Activated CD8-positive, alpha-beta T cell treated with anti-CD3 and anti-CD28 coated beads for 36 hours (primary cell): ENCODE measurements at places on chromosomes 6 and 20.

DNA sequence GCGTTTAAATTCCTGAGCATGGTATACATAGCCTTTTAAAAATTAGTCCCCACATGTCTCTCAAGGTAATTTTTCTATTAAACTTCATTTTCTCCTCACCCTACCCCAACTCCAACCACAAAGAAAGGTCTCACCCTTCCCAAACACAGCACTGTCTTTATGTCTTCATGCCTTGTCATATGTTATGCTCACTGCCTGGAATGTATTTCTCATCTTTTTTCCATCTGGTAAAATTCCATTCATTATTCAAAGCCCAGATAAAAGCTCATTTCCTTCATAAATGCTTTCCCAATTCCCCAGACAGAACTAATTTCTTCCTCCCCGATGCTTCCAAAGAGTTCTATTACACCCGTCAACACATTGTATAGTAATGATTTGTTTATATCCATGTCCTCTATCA is 302.0 kb downstream of the ALDH8A1 start:
- DNase-seq = no peak

DNA sequence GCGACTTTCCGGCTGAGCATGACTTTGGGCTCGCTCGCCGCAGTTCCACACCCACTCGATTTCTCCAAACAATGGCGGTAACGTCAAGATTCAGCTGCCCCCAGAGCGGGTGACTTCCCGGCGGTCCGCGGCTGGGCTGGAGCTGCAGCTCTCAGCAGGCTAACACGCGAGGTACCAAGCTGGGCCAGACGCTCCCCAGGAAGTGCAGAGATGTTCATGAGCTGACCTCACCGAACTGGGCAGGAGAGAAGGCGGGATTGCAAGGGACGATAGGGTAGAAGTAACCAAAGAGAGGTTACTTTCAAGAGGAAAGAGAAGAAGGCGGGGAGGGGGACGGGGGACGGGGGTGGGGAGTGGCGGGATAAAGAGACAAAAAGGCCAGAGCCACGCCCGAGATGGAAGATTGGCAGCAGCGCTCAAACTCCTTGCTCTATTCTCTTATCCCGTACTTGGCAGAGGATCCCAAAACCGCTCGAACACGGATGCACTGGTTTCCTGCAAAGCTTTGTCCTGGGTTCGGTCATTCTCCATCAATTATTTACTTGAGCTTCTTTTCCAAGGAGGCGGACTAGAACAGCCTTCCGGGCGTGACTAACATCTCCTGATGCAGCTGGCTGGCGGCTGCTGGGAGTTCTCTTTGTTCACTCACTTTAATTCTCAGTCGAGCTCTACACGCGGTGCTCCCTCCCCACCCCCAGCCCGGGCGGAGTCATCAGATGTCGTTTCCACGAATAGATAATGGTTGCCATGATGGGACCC is at the start of gene MTCL3:
Gene MTCL3 (minus strand): TSS at position 626 of the 759 bp plus-strand sequence.
- DNase-seq = peak; percentile 54

DNA sequence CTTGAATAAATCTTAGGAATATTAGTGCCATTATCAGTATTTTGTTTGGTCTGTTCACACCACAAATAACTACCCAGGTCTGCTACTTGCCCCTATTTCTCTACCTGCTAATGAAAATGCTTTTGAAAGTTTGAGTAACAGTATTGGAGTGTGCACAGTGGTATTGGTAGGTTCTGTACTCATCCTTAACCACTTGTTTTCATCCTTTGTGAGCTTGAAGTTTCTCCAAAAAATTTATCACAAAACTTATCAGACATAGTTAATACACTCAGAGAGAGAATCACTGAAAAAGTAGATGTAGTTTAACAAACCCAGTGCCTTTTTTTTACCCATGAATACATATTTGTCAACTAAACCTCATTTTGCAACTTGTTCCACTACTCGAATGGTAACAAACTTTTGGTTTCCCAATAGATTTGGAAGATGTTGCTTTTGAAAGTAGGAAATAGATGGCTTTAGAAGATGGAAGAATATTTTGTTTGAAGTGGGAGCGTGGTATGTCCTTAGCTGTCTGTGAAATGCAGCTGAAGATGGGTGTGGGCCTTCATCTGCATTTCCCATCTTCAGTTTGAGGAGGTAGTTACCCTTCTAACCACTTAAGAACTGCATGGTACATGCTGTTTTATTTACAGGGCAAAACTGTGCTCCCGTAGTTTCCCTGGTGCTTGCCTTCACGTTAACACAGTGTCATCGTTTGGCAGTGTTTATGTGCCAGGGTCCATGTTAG is 9.0 kb downstream of the PTPN1 start:
- peak; percentile 63 for DNase-seq

- DNase-seq = no peak
These were observed 25.8 kb upstream of the INSM1 start for GRCh38 chr20:20342066-20342465.

DNA sequence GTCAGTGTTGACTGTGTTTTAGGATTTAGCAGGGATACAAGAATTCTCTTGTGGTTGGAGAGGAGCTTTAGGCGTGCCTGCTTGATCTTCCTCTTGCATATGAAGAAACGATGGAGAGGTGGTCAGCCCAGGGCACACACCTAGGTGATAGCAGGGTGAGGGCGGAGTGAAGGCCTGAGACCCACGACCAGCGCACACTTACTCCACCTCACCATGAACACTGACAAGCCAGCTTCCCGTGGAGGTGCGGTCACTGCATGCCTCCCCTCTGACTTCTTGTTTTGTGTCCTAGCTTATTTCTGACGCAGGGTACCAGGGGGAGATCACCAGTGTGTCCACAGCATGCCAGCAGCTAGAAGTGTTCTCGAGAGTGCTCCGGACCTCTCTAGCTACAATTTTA is 8.1 kb downstream of the NELFCD start:
- DNase-seq = no peak

DNA sequence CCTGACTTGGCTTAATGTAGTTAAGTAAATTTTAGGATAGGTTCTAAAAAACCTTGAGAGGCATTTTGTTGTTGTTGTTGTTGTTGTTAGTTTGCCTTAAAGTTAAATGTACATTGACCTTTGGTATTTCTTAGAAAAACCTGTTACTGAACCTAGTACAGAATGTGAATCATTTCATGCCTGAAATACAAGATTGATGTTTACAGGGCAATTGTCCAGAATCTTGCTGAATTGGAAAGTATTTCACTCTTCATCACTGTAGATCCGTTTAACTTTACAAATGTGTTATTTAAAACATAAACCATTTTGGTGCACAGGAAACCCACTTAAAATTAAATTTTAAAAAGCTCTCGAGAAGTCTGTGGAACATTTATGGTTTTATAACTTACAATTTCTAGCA is 75.0 kb downstream of the CEP57L1 start:
- DNase-seq = no peak

DNA sequence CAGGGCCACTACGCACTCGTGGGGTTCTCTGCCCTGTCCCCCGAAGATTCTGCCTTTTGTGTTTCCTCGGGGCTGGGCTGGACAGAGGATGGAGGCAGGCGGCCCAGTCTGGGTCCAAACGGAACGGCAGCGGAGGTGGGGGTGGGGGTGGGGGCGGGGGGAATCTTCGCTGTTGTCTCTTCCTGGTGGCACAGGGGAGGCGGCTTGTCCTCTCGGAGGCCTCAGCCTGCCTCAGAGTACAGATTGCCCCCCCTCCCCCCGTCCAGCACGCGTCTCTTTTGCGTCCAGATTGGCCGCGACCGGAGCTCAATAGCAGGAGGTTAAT is 1.4 kb upstream of the INSM1 start:
- no peak for DNase-seq

DNA sequence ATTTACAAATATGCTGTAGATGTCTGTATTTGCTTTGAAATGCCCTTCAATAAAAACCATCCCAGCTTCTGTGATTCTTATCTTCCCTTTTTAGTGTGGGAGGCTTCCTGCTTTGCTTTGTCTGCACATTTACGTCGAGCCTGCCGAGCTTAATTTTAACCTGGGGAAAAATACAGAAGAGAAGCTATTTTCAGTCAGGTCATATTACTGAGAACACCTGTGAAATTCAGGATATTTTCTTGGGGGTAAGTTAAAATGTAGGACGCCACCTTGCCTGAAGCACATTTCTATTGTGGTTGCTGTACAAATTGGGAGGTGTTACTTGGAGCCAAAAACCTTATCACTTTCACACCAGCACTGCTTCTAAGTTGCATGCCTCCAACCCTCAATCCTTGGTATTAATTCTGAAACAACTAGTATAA is 43.6 kb upstream of the FUCA2 start:
- DNase-seq = no peak

- no peak for DNase-seq
These were observed 80.6 kb downstream of the ATG5 start for GRCh38 chr6:106244931-106245330.

DNA sequence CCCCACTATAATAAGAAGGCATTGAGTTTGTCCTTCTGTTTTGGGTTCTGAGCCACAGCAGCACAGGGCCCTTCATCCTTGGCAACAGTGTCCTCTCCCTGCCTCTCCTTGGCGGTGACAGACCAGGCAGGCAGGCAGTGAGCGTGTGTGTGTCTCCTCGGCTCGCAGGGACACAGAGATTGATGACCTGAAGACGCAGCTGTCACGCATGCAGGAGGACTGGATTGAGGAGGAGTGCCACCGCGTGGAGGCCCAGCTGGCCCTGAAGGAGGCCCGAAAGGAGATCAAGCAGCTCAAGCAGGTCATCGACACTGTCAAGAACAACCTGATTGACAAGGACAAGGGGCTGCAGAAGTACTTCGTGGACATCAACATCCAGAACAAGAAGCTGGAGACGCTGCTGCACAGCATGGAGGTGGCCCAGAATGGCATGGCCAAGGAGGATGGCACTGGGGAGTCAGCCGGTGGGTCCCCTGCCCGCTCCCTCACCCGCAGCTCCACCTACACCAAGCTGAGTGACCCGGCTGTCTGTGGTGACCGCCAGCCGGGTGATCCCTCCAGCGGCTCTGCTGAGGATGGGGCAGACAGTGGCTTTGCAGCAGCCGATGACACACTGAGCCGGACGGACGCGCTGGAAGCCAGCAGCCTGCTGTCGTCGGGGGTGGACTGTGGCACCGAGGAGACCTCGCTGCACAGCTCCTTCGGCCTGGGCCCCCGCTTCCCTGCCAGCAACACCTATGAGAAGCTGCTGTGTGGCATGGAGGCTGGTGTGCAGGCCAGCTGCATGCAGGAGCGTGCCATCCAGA is 24.0 kb downstream of the SDCBP2 start:
- DNase-seq = no peak

- DNase-seq = peak; percentile 55
These were observed 187.8 kb upstream of the PRDM1 start for GRCh38 chr6:105898286-105898685.

DNA sequence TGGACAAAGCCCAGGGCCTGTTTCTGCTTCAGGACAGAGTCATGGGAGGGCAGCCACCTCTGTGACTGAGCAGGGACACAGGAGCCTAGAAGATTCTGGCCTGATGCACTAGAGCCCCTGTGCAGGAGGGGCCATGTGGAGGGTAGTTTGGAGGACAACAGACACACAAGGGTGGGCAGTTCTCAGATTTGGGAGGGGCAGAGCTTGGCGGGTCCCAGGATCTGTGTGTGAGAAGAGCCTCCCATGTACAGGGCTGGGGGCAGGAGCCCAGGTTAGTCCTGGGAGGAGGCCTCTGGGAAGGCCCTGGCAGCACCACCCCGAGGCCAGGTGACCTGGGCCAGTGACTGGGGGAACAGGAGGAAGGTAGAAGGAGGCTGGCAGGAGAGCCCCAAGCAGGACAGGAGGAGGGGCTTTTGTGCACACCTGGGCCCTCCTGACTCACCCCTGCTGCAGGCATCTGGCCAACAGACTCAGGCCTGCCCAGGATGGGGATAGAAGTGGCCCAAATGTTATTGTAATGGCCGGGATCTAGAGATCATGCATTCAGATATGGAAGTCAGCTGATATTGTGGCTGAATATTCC is 1.4 kb upstream of the ULBP3 start:
- no peak for DNase-seq
